Fibroblast of skin of right quadriceps (primary cell): ENCODE measurements at places on chromosomes 7 and 10.

- DNase-seq = no peak
Measured at GRCh38 chr10:59718257-59718656, 8.6 kb upstream of the SLC16A9 start.

DNA sequence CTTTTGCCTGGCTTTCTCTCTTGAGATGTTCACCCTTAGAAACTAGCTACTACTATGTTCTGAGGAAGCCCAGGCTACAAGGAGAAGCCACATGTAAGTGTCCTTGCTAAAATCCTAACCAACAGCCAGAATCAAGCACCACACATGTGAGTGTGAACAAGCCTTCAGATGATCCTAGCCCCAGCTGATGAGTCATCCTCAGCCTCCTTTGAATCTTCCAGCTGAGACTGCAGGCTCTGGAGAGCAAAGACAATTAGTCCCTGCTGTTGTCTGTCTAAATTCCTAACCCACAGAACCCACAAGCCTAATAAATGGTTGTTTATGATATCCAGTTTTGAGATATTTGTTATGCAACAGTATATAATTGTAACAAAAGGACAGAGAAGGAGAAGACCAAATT lies 92.8 kb upstream of the TAC1 start:
- DNase-seq = no peak

DNA sequence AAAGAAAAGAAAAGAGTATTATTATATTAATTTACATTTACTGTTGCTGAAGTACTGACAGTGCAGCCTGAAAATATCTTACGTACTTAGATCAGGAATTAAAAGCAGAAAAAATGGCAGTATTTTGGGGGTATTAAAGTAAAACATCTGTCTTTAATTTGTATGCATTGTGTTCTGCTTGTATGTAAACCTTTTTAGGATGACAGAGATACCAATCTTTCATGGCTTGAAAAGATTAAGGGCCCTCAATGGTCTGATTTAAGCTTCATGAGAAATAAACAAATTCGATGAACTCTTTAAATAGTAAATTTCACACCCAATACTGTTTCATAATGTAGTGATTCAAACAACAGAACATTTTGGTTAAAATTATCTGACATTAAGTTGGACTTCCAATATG lies 116.3 kb downstream of the MLLT10 start:
- peak; percentile 12 for DNase-seq

GRCh38 chr10:103451831-103452505 lies at the start of gene CALHM2:
Gene CALHM2 (minus strand): TSS chr10:103452370. CDS start chr10:103449941, 2,429 bp downstream.
- DNase-seq = peak; percentile 54

- no peak for DNase-seq
Measured at GRCh38 chr7:102413611-102414010, 17.4 kb downstream of the PRKRIP1 start.

GRCh38 chr7:46534664-46535588 lies 613.9 kb upstream of the IGFBP3 start:
- DNase-seq = peak; percentile 77

DNA sequence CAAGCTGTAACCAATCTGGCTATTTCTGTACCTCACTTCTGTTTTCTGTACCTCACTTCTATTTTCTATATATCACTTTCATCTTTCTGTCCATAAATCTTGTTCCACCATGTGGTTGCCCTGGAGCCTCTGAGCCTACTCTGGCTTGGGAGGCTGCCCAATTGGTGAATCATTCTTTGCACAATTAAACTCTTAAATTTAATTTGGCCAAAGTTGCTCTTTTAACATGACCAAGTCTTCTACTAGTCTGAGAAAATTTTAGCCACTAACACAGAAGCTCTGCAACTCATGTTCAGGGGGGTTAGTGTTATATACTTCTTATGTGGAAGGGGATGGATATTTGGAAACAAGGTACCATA lies 503.5 kb downstream of the KIF20B start:
- DNase-seq = peak; percentile 84

GRCh38 chr10:8331896-8332729 lies 277.6 kb downstream of the GATA3 start:
- peak; percentile 55 for DNase-seq

GRCh38 chr10:49498425-49498824 lies 40.5 kb downstream of the ERCC6 start:
- peak; percentile 36 for DNase-seq

DNA sequence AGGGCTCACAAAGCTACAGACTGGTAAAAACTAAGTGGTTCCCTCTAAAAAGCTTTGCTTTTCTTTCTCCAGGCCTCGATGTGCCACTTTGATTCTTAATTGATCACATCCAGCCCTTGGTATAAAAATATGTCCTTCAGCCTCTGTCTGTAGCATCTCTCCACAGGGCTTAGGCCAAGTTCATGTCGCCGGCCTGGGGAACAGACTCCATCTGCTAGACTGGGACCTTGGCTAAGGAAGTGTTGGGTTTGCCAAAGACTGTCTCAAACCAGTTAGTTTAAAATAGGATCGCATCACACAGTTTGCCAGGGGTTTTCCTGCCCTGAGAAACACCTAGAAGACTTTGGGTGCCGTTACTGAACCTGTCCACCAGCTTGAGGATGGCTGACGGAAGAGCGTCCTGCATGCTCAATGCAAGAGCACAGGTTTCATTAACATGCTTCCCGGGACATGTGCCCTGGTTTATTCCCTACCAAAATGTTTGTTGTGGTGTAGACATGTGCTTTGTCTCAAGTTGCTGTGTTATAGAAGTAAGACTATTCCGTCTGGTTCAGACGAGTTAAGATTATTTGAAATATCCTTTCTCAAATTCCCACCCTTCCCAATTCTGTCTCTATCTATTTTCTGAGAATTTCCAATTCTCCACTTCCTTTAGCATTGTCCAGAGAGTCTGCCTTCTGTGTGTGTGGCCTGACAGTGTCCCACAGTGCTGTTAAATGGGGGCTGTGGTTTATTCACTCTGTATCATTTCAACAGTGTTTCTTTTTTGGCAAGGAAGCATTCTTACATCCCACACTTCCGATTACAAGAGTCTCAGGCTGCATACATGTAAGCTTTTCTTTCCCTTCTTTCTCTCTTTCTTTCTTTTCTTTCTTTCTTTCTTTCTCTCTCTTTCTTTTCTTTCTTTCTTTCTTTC lies 334.7 kb downstream of the INHBA start:
- peak; percentile 16 for DNase-seq

- DNase-seq = no peak
Measured at GRCh38 chr10:70587045-70587658, 15.4 kb downstream of the PRF1 start.

GRCh38 chr7:11373546-11374142 lies 400.0 kb downstream of the PHF14 start:
- DNase-seq = peak; percentile 7

DNA sequence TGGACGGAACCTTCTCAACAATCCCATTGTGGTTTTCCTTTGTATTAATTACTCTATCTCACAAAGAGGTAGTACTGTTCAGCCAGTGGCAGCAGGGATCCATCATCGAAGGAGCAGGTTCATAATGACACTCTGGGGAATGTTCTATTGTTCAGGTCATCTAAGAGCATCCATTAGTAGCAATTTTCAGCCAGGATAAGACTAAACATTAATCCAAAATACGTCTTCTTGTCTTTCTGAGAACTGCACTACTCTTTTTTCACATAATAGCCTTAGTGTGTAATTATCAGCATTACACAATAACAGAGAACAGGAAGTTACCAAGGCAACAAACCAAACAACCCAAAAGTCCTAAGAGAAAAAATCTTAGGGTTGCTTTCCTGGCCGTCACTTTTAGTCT lies 259.5 kb upstream of the VWC2 start:
- no peak for DNase-seq

DNA sequence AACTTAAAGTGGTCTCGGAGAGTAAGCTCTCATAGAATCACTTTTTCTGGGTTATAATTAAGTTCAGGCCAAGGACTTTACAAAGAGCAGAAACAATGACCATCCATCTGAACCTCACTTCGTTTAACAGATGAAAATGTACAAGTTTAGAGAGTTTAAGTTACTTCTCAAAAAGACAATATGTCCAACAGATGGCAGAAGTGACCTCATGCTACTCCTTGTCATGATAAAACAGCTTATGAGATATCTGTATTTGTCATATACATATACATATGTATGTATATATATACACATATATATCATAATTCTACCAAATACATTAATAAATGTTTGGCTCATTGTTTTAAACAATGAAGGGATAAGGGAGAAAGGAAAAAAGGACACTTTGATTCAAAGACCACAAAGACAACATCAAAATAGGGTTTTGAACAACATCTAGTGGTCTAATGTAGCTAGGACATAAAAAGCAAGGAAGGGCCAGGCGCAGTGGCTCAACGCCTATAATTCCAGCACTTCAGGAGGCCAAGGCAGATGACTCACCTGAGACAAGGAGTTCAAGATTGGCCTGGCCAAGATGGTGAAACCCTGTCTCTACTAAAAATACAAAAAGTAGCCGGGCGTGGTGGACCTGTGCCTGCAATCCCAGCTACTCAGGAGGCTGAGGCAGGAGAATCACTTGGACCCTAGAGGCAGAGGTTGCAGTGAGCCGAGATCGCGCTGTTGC lies 17.8 kb downstream of the NAPEPLD start:
- no peak for DNase-seq

DNA sequence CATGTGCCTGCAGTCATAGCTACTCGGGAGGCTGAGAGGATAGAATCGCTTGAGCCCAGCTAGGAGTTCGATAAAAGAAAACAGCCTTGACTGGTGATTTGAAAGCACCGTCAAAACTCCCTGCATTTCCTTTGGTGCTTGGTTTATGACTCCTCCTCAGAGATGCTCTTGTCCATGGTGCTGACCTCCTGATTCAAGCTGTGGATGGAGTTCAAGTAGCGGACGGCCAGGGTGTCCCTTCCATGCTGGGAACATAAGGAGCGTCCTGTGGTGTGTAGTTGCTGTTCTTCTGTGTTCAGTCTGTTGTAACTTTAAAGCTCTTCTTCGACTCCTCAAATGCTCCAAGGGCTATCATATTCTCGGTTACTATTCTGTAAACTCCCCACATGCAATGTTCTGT lies 382.5 kb upstream of the KIAA1217 start:
- DNase-seq = peak; percentile 24

DNA sequence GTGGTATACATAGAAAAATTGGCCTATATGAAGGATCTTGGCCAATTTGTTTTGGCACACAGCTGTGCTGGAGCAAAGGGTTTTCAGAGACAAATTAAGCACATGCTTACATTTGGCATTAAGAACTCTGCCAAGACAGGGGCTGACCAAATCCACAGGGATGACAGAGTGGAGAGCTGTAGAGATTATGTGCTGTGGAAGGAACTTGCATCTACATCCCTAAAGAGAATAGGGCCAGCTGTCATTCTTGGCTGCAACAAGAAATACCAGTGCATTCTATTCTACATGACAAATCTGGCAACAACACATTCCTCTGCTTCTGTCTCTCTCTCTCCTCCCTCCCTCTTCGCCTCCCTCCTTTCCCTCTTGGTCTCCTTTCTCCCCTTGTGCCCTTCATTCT lies 75.6 kb downstream of the POM121L12 start:
- DNase-seq = no peak

- no peak for DNase-seq
Measured at GRCh38 chr10:30184397-30185033, 125.1 kb upstream of the JCAD start.

- no peak for DNase-seq
Measured at GRCh38 chr10:62048470-62048869, 147.0 kb downstream of the ARID5B start.

- DNase-seq = no peak
Measured at GRCh38 chr7:98551611-98552273, 65.3 kb upstream of the NPTX2 start.

DNA sequence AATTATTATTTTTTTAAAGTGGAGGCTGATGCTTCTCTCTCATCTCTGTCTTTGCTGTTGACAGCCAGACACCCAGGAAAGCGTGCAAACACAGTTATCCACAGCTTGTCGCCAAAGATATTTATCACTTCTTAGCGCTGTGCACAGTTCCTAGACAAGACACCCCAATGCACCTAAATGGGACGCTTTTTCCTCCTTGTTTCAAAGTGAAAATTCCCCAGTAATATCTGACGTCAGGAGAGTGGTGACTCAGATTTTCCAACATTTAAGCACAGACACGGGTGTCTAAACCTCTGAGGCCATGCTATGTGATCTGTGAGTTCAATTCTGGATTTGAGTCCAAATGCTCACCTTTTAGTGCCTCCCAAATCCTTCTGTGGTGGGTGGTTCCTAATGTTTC lies 151.6 kb downstream of the EMX2 start:
- peak; percentile 37 for DNase-seq

DNA sequence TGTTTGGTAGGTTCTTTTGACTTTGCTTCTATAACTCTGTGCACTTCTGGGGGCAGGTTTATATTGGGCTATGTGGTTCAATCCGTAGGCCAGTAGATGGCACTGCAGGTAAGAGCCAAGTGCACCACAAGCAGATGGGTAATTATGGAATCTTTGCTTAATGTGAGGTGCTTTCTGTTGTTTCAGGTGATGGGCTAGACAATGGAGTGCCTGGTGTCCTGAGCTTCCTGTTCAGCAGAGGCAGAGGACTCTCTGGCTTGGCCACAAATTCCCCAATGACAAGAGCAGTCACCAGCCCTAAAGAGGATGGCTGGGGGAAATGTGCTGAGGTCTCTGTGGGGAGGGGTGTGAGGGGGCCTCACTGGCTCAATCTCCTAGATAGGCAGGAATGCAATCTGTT lies 455.0 kb downstream of the CCSER2 start:
- DNase-seq = peak; percentile 15

GRCh38 chr10:113384181-113384580 lies 168.7 kb upstream of the HABP2 start:
- DNase-seq = peak; percentile 17

DNA sequence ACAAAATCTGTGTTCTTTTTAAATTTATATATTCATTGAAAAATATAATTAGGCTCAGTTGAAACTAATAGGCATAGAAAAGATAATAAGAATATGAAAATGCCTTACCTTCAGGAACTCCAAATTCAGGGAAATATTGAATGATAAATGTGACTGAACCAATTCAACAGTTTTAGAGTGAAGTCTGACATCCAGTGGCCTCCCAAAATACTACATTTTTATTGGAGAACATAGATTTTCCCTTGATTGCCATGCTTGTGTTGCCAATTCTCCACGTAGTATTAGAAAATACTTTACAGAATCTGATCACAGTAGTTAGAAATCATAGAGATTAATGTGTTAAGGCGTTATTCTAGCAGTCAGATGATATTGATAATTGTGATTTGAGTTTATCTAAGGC lies 1246.7 kb downstream of the GATA3 start:
- DNase-seq = peak; percentile 3

DNA sequence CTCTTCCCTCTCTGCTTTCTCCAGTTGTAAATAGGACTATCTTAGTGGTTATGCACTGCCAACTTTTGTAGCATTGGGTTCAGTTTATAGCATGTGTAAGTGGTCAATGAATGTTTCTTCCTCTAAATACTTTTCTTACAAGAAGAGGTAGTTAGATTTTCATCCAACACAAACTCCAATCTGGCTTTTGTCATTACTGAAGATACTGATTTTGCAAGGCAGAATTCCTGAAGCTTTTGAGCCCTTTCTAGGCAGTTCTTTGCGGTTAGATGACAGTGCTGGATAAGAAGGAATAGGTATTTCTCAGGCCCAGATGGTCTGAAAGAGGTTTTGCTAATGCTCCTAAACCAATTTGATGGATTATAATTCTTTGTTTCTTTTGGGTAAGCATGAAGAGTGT lies 60.5 kb downstream of the BICC1 start:
- DNase-seq = peak; percentile 39
